ENCODE measurements at places on chromosomes 5 and 9.

DNA sequence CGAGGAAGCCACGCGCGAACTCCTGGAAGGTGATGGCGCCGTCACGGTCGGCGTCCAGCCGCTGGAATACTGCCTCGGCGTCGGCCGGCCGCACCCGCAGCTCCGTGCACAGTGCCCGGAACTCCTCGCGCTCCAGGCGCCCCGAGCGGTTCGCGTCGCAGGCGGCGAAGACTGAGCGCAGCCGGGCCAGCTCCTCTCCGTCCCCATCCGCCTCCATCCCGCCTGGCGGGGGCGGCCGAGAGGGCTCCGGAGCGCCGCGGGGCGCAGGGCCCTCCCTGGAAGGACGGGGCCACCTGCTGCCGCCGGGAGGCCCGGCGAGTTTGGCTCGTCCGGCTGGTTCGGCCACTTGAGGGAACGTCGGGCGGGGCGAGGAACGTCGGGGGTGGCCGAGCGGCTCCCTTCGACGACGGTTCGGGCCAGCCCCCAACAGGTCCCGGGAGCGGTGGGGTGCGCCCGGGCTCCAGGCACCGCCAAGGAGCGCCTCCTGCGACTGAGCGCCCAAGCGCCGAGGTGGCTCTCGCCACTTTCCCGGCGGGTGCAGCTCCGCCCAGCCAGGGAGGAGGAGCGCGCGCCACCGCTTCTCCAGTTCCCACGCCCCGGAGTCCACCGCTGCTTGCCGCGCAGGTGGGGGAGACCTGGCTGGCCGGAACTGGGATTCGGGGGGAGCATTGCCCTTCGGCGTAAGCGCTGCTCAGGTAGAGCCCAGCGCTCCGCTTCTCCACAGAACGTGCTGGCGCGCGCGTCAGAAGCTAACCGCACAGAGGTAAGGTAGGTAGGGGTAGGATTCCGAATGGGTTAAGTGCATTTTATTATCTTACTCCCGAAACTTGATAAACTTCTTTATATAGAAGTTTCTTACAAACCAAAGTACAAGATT lies at the start of gene RASEF:
Gene RASEF, minus strand, starts transcription at position 492 of the 877 bp plus-strand sequence. Its CDS starts 275 bp downstream, at position 217.
- DNase-seq: no peak

DNA sequence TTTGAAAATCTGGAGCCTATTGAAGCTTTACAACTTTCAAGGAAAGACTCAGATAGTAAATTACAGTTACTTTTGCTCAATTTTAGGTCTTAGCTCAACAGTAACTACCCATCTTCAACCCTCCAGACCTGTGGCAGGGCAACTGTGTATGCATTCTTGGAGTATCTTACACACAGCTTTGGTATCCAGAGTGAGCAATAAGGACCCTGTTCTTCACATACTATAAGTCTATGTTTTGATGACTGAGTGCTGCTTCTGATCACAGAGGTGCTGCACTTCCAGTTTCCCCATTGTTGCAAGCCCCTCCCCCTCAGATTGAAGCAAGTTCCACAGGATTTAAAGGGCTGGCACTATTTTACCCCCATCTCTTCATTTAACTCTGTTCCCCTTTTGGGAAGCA lies 737.4 kb upstream of the GRAMD2B start:
- DNase-seq: no peak

- no peak for DNase-seq
Measured at GRCh38 chr5:179224741-179225140, 120.5 kb downstream of the ADAMTS2 start.

DNA sequence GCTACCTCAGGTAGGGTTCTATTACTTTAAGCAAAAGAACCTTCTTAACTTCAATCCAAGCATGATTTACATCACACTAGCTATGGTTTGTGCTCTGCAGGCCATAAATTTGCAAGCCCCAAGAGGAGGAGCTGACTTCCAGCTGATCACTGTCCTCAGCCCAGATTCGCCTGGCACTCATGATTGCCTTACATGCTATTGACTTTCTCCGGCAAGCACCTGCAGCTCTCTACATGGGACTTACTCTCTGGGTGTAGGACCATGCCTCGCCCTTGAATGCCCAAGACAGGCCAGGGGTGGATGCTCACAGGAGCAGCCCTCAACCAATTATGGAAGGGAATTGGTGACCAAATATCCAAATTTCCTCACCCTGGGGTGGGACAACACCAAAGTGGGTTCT lies 99.8 kb downstream of the ESM1 start:
- no peak for DNase-seq

Data from spinal cord (tissue), 10 donors.